ENCODE measurements at places on chromosomes 5 and 9.

DNA sequence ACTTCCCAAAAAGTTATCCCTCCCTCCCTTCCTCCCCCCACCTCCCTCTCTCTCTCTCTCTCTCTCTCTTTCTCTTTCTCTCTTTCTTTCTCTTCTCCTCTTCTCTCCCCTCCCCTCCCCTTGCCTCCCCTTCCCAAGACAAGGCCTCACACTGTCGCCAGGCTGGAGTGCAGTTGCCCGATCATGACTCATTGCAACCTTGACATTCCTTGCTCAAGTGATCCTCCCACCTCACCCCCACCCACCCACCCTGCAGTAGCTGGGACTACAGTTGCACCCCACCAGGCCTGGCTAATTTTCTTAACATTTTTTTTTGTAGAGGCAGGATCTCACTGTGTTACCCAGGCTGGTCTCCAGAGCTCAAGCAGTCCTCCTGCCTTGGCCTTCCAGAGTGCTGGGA is 32.8 kb downstream of the VPS13A start:
- DNase-seq: no peak

DNA sequence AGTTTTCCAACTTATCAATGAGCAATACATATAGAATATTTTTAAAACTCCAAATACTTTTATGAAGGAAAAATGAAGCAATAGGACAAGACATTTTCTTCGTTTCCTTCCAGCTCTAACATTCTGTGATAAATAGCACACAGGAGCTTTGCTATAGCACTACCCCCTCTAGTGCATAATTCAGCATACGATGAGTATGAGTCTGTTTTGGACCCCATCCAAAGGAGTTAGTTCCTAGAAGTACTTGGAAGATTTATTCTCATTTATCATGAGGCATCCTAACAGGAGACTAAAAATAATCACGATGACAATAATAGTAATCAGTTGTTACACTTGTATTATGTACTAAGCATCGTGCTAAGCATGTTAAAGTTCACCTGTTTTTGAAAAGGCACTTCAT is 1061.3 kb upstream of the DMAC1 start:
- no peak for DNase-seq

- DNase-seq: no peak
Measured at GRCh38 chr5:39023121-39023520, 51.1 kb downstream of the RICTOR start.

- DNase-seq: no peak
Measured at GRCh38 chr9:133389025-133389557, 12.9 kb downstream of the STKLD1 start.

- DNase-seq: peak; percentile 46
Measured at GRCh38 chr5:169649486-169649885, 12.4 kb downstream of the DOCK2 start.

- no peak for DNase-seq
Measured at GRCh38 chr5:82044010-82044409, 72.2 kb downstream of the ATG10 start.

GRCh38 chr5:2006193-2006970 is 123.7 kb upstream of the IRX4 start:
- DNase-seq: no peak

DNA sequence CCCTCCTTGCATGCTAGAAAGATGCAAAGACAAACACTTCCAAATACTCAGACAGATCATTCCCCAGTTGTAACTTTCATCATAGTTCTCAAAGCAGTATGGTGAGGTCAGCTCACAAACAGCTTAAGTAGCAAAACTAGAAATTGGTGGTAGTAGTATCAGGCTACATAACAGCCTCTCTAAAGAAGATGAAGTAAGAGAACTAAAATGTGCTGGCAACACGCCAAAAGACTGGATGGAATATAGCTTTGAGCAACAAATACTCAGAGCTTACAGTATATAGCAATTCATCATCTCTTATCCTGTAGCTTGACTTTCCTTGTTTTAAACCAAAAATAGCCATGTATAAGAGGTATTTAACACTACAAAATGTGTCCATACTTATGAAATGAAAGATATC is 7.5 kb downstream of the PFDN1 start:
- peak; percentile 10 for DNase-seq

DNA sequence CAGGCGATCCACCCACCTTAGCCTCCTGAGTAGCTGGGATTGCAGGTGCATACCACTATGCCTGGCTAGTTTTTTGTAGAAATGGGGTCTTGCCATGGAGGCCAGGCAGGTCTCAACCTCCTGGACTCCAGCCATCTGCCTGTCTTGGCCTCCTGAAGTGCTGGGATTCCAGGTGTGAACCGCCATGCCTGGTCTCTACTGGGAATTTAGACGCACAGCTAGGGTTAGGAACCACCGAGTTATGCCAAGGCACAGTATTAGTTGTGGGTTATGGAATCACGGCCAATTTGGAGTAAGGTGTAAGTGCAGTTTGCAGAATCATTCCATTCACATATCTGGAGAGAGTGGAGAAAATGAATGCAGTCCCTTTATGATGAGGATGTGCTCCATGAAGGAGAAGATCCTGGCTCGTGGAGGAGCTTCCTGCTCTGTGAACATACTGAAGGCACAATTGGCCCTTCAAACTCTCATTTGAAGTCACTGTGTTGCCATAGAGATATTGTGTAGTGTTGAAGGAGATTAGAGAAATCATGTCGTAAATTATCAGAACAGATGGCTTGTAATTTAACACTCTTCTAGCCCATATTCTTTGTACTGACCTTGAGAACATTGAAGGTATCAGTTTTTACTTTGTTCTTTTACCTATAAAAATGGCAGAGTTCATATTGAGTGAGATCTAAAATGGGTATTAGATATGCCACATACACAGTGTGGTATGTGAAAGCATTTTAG is 18.8 kb downstream of the TRIO start:
- DNase-seq: no peak
